ENCODE measurements at places on chromosomes 2 and 18. TPM values are rescaled to one million over a fixed set of nuclear protein-coding genes. Genes with fewer than 3 reads are reported as not detected.

DNA sequence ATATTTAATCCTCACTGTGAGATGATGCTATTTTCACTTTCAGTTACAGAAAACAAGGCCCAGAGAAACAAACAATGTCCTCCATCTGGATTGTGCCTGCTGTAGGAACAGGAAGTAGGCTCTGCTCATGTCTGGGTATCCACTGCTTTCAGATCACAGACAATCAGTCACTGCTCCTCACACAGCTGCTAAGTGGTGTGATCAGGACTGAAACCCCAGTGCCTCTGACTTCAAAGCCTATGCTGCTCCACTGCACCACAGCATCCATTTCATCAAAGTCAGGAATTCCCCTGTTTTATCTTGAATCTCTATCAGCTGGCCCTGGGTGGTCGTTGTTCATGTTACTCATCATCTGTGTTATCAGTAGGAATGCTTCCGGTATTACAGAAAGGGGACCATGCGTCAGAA, 303.8 kb upstream of the TRIB2 start:
- peak; percentile 52 for DNase-seq

- no peak for DNase-seq
These were observed 79.8 kb downstream of the MYT1L start for GRCh38 chr2:2251255-2251654.

- DNase-seq = no peak
These were observed 510.3 kb downstream of the RNF144A start for GRCh38 chr2:7427293-7428060.

SP140L gene
- polyA plus RNA-seq = 25.6 TPM

DNA sequence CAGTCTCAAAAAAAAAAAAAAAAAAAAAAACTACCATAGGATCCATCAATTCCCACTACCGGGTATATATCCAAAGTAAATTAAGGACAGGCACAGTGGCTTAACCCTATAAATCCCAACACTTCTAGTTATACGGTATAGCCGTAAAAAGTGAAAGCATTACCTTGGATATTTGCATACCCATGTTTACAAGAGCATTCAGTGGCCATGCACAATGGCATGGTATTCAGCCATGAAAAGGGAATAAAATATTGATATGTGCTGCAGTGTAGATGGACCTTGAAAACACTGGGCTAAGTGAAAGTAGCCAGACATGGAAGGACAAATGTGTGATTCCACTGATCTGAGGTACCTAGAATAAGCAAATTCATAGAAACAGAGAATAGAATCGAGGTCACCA, 111.8 kb upstream of the CAB39 start:
- DNase-seq = no peak
